ENCODE measurements at places on chromosomes 6 and 20.

GRCh38 chr6:108175592-108176279, 9.9 kb downstream of the NR2E1 start:
- DNase-seq, result no peak

DNA sequence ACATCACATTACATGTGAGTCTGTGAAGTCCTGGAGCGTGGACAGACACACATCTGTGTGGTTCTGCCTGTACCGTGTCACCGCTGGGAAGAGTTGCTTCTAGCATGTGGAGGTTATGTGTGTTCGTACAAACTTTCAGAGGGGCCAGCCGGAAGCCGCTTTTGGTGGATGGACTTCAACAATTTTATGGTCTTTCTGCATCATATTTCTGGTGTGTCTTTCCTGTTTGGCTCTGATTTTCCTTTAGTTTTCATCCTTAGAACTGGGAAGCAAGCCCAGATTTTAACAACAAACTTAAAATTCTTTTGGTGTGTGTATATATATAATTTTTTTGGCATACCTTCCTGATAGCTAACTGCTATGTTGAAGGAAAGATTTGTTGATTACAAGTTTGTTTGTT, 71.2 kb downstream of the TIAM2 start:
- no peak for DNase-seq

GRCh38 chr6:21869085-21869771, 275.7 kb downstream of the SOX4 start:
- no peak for DNase-seq

- no peak for DNase-seq
These were observed 98.7 kb upstream of the LRFN2 start for GRCh38 chr6:40685862-40686261.

DNA sequence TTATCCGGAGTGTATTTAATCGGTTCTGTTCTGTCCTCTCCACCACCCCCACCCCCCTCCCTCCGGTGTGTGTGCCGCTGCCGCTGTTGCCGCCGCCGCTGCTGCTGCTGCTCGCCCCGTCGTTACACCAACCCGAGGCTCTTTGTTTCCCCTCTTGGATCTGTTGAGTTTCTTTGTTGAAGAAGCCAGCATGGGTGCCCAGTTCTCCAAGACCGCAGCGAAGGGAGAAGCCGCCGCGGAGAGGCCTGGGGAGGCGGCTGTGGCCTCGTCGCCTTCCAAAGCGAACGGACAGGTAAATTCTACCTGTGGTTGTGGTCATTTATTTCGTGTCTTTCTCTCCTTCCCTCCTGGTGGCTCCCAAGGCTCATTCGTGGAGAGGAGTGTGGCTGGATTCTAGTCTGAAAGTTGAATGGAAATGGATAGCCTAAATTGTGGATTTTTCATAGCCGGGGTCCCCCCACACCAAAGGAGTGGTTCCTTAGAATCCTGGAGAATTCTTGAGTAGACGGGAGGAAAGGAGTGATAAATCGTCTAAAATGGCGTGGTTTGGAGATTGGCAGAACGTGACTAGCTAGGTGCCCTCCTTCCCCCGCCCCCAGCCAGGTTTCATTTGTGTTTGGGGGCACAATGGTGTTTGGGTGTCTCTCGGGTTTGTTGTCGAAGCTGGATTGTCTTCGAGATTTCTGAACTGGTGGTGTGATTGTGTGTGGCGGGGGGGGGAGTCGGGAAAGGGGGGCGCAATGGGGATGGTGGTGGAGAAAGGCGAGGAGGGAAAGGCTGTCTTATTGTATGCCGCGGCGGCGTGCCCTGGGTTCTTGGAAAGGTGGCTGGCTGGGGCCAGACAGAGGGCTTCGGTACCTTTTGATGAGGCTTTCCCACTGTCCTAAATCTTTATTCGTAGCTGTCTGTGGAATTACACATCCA, 673 bp downstream of the MARCKS start:
- no peak for DNase-seq

DNA sequence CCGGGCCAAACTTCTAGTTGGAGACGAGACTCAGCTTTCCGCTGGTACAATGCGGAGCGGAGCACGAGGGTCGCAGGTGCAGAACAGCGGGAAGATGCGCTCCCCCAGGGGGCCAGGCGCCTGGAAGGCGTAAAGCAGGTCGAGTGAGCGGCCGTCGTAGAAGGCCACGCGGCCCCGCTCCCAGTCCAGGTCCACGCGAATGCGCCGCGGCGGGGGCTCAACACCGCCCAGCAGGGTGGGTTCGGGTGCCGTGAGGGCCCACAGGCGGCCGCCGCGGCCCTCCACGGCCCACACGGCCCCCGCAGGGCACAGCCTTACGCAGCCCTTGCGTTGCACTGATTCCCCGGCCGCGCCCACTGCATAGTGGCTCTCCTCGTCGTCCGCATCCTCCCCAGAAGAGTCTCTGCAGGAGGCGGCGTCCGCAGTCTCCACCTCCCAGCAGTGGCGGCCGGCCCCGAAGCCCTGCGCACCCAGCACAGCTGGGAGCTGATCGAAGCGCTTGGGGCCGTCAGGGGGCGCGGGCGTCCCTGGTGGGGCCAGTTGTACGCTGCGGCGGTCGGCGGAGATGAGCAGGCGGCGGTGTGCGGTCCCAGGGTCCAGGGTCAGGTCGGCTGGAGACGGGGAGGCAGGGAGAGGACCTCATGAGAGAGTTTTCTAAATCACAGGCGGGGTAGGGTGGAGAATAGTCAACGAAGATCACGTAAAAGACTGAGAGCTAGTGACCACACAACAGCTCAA, 4.3 kb downstream of the PPP1R11 start:
- no peak for DNase-seq

GRCh38 chr6:130020073-130020906, 1.9 kb downstream of the L3MBTL3 start:
- no peak for DNase-seq

- DNase-seq, result no peak
These were observed 13.2 kb downstream of the QKI start for GRCh38 chr6:163427498-163428254.

DNA sequence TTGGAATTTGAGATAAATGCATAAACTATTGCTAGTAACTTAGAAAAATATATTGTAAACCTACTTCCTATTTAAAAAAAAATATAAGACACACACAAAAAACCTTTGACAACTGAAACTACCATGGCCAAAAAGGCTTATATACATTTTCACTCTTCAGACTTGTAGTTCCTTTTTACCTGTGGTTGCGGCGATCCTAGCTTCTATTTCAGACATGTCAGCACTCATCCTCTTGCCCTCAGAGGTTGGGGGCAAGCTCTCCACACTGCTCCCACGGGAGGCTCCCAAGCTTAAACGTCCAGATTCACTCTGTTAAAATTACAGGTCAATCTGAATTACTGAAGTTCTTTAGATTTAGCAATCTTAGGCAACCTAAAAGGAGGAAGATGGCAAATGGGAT, 39.8 kb downstream of the MAP3K7 start:
- DNase-seq, result no peak

- no peak for DNase-seq
These were observed 471.7 kb downstream of the CBLN4 start for GRCh38 chr20:55533632-55534031.

DNA sequence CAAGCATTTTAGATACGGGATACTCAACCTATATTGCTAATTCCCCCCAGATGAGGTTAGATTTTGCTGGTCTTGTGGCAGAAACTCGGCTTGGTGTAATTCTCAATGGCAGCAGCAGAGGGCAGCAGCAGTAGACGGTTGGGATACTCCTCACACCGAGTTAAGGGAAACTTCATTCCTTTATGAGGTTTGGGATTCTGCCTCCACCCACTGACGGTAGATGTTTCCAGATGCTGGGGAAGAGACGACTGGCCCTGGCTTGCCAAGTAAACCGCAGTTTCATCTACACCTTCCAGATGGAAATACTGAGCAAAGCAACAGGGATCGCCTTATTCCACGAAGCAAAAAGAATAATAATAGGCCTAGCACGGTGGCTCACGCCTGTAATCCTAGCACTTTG, 8.2 kb upstream of the TBC1D7 start:
- DNase-seq, result peak; percentile 64

DNA sequence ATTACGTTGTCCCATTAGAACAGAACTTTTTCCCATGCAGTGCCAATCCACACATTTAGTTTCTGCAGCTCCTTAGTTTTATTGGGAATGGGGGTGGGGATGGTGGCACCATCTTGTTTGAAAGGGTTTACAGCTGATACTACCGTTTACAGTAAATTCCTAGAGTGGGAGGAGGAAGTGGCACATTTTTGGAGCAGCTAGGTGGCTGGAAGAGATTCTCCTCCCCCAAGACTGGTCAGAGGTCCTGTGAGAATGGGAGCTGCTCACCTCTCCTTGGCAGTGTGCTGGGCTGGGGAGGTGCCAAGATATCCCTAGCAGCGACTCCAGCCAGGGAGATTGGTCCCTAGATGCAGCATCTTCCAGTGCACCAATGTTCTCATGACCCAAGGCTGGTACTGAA, 12.4 kb upstream of the CCN6 start:
- no peak for DNase-seq

DNA sequence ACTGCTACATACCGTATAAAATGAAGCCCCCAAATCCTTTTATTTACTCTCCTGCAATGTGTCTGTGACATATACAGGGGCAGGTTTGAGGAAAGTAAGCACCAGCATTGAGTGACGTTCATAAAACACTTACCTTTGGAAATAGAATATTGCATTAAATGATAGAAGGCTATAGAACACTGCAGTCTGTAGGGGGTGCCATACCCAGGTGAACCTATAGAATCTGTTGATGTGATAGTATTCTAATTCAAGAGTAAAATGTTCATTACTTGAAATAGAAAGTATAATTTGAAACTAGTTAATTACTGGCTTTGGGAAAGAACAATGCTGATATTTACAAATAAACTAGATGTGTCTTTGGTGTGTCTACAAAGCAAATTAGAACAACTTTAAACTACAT, 47.0 kb upstream of the PRL start:
- DNase-seq, result no peak

GRCh38 chr6:56570413-56571359, 72.0 kb downstream of the DST start:
- DNase-seq, result no peak

DNA sequence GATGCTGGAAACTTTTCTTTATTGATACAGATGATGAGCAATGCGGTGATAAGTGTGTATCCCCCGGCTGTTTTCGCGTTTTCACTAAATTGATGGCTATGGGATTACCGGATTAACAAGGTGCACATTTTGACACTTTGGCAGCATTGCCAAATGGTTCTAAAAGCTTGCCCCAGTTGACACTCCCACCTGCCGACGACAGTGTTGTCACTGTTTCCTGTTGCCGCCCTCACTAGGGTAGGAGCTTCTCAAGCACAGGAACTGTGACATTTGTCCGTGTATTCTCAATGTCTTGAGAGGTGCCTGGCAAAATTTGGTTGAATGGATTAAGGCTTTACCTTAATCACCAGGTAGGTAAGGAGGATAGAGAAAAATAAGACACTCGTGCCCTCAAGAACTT, 9.8 kb upstream of the MAPK13 start:
- DNase-seq, result no peak

- no peak for DNase-seq
These were observed 70.8 kb downstream of the YTHDF1 start for GRCh38 chr20:63145156-63145555.

DNA sequence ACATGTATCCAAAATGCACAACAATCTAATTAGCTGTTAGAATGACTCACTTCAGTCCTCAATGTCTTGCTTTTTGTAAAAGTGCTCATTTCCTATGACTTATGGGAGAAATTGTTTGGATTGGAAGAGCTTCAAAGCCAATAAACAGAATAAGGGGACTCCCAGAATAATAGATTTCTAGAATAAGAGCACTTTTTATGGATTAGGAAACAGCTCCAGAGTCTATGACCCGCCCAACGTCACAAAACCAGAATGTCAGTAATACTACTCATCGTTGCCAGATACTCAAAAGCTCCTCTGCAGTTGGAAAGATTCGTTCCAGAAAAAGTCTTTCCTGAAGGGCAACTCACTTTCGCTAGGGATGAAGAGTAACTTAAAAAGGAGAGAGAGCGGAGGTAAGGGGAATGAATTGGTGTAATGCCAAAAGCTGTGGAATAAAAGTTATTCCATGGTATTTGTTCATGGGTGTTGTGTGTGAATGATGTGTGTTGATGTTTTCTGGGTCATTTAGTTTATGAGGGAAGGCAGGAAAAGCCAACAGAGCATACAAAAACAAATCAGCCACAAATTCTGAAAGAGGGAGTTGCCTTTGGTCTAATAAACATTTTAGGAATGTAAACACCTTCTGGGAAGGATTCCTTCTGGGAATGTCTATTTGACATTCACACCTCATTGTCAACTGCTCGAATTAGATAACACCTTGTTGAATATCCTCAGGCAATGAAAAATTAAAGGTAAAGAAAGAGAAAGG, 64.6 kb downstream of the SYNE1 start:
- no peak for DNase-seq

DNA sequence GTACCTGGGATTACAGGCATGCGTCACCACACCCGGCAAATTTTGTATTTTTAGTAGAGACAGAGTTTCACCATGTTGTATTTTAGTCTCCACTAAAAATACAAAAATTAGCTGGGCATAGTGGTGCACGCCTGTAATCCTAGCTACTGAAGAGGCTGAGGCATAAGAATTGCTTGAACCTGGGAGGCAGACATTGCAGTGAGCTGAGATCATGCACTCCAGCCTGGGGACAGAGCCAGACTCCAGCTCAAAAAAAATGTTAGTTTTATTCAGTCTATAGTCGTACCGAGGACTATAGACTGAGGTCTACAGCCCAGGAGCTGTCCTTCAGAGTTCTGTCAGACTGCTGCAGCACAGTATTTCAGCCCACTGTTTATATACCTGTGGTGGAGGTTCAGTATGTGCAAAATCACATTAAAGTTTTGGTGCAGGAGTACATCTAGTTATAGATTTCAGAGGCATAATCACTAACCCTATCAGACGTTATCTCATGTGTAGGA, 3.6 kb upstream of the CASP8AP2 start:
- no peak for DNase-seq

DNA sequence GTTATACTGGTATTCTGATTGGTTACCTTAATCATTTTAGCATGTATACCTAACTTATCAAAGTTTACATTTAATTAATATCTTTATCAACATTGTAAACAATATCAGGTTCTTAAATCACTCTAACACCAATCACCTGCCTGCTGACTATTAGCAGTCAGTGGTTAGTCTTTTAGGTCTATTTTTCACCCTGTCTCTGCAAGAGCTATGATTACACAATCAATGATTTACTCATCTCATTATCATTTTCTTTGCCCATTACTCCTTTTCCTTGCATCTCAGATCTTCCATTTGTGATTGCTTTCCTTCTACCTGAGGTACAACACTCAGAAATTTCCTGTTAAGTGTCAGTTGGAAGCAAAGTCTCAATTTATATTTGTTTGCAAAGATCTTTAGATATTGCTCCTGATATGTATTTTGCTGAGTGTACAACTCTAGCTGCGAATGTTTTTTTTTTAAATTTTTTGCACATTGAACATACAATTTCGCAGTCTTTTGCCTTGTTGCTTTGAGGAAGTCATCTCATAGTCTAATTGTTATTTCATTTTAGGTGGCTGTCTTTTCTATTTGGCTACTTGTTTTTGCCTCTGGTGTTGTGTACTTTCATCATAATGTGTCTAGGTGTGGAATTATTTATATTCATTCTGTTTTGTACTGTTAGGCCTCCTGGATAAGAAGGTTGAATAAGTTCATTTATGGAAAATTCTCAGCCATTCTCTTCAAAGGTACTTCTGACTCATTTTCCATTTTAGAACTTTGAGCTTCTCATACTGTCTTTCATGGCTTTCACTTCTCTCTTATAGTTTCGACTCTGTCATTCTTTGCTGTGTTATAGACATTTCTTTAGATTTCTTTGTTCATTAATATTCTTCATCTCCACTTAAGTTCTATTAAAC, 104.9 kb upstream of the CEP162 start:
- DNase-seq, result no peak

Data from non-pigmented ciliary epithelial cell (primary cell).